Mammary epithelial cell (primary cell): ENCODE measurements at places on chromosomes 1 and 21.

- DNase-seq, result no peak
Observed at GRCh38 chr1:36843906-36844610, 190.3 kb downstream of the GRIK3 start.

DNA sequence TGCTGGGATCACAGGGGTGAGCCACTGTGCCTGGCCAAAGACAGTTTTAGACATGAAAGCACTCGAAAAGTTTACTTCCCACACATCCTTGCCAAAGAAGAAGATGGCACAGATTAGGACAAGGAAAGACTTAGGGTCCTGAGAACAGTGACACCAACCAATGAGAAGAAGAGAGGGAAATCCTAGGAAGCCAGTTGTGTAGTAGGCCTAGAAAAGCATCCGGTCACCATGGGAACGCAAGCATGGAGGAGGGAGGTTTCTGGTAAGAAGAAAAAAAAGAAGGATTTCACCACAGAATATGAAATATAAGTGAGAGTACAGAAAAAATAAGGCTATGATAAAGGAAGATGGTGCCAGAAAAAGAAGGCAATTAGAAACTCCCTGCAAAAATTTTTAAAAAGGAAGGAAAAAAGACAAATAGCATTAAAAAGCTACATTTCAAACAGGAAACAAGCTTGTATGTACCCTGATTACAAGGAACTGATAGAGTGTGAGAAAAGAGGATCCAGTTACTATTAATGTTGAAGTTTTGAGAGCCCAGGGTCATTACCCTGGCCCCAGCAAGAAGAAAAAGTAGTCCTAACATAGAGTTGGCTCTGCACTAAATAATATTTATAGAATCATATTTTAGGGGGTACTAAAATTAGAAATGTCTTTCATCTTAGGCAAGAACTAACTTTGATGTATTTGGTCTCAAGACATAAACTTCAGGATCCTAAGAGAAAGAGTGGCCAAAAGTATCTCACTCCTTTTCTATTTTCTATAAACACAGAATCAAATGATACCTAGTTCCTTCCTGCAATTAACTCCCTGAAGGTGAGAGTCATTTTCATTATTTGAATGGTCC, 16.1 kb downstream of the DIPK1A start:
- DNase-seq, result no peak

DNA sequence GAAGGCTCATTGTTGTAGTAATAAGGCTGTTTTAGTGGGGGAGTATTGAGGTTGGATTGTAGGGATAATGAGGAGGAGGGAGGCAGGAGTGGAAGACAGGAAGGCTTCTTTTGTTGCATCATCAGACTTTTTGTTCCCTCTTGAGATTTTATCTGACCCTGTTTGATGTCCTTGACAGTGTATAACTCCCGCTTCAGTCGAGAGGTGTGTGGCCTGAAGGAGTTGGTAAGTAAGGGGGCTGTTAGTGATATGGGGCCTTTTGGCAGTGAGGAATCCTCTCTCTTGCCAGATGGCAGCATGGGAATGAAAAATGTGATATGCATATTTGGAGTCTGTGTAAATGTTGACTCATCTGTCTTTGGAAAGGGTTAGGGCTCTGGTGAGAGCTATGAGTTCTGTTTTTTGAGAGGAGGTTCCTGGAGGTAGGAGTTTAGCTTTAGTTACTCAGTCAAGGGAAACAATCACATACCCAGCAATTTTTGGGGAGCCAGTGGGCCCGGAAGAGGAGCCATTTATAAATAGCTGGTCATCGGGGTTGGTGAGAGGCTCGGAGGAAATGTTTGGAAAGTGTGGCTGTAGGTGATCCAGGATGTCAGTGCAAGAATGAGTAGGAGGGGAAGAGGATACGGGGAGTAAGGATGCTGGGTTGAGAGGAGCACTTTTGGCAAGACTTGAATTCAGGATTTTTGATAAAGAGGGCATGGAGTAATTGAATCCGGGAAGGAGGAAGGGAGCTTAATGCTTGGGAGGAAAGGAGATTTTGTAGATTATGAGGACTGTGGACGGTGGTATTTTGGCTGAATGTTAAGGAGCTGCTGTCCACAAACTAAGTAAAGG, 136.7 kb upstream of the ETV3 start:
- peak; percentile 47 for DNase-seq

- DNase-seq, result no peak
Observed at GRCh38 chr1:93811326-93812065, 67.5 kb downstream of the DNTTIP2 start.

- DNase-seq, result peak; percentile 33
Observed at GRCh38 chr1:177959811-177960515, 9.9 kb downstream of the SEC16B start.

GRCh38 chr1:3708791-3709190, 43.5 kb upstream of the CCDC27 start:
- no peak for DNase-seq
